Jurkat, Clone E6-1 (cell line): ENCODE measurements at places on chromosomes 4 and X.

- DNase-seq: peak; percentile 79
Measured at GRCh38 chrX:6909396-6909795, 238.1 kb upstream of the STS start.

- DNase-seq: no peak
Measured at GRCh38 chr4:96056346-96056934, 216.5 kb downstream of the PDHA2 start.

DNA sequence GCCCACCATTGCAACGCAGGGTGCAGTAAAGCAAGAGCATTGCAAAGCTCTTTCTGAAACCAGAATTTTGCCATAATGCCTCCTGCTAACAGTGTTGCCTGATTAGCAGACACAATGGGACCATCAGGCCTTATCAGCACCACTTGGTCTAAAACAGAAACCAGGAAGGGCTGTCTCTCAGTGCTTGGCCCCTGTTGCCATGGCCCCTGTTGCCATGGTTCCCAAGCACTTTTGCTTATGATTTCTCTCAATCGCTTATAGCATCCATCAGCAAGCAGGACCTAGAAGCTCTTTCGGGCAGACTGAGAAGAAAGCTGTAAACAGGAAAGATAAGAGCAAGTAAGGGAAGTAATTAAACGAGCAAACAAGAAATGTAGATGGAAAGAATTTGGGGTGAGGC lies 36.8 kb downstream of the RTL5 start:
- DNase-seq: peak; percentile 27

- DNase-seq: no peak
Measured at GRCh38 chr4:155085843-155086530, 122.4 kb upstream of the NPY2R start.

- no peak for DNase-seq
Measured at GRCh38 chrX:142156567-142156966, 48.5 kb downstream of the MAGEC2 start.

DNA sequence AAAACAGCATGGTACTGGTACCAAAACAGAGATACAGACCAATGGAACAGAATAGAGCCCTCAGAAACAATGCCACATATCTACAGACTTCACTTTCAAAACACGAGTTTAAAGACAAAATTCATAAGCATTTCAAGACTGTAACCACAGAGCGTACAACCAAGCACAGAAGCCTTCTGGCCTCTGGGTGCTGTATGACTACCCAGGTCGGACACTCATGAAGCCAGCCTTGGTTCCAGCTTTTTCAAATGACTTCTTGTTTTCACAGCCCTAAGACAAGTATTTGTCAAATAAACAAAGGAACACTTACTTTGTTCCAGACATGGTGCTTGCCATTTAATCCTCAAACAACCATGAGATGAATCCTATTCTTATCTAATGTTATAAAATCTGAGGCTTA lies 536.1 kb upstream of the NR3C2 start:
- no peak for DNase-seq

DNA sequence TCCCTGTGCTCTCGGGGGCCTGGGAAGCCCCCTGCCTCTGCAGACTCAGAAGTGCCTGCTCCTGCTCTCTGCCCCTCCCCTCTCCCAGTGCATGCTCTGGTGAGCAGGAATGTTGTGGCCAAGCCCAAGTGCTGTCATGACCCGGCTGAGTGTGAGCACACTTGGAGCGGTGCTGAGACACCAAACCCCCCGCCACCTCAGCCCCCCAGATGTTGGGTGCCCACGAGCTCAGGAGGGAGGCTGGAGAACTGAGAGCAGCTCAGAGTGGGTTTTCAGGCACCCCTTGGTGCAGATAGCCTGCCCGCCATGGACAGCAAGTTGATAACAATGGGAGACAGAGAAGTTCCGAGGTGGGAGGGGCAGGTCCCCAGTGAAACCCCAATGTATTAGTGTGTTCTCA lies 477.4 kb downstream of the ACTRT1 start:
- no peak for DNase-seq

GRCh38 chr4:154024097-154024694 lies 235.3 kb upstream of the SFRP2 start:
- DNase-seq: peak; percentile 6

- DNase-seq: no peak
Measured at GRCh38 chr4:40190465-40190864, 6.4 kb upstream of the RHOH start.

GRCh38 chr4:143397335-143397734 lies 60.7 kb downstream of the GAB1 start:
- DNase-seq: no peak

- DNase-seq: no peak
Measured at GRCh38 chr4:152220201-152220666, 315.7 kb downstream of the FBXW7 start.

GRCh38 chr4:152247271-152247975 lies 288.5 kb downstream of the FBXW7 start:
- DNase-seq: no peak

GRCh38 chr4:112170451-112170993 lies 25.3 kb downstream of the FAM241A start:
- DNase-seq: no peak

DNA sequence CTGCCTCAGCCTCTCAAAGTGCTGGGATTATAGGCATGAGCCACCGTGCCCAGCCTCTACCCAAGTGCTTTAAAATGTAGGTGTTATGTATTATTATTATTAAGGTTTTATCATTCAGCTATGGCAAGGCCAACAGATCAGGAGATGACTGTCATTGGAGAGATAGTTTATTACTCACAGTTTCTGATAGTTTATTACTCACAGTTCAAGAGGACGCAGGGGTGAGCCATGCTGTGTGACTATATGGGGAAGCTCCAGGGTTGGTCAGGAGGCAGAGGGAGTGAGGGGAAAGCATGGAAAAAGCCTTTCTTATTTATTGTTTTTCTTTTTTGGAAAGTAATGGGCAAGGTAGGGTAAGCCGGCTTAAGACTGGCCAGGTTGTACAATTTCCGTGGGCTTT lies 25.4 kb upstream of the ARSD start:
- DNase-seq: no peak

GRCh38 chr4:95409750-95410149 lies 139.0 kb downstream of the UNC5C start:
- DNase-seq: no peak

DNA sequence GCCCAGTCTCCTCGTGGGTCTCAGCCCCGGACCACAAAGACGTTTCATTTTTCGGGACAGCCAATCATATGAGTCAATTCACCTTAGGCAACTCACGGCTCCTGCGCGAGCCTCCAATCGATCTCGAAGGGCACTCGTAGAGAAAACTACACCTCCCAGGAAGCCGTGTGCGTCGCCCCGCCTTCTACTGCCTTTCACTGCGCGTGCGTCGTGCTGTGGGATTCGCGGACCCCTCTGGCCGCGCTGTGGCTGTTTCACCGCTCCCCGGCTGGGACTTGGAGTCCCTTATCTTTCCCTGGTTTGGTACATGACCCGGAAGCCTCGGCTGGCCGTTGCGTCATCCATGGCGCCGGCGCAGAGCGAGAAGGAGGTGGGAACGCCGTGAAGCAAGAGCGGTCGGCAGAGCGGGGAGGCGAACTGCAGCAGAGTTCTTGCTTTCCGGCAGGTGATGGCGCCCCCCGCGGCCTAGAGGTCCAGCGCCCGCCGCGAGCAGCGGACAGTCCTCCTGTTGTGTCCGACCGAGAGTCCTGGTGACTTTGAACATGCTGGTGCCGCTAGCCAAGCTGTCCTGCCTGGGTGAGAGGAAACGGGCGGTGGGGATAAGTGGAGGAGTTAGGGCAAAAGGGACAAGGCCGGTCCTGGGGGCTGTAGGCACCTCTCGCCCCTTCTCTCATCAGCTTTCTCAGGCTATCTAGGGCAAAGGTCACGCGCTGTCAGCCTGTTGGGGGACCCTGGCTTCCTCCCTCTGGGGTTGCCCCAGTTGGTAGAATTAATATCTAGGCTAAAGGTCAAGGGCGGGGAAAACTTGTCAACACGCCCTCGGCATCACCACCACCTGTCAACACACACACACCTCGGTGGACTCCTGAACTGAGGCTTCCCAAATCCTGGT lies at the start of gene ETFDH:
ETFDH (plus strand) TSS at position 382 of the 892 bp plus-strand sequence; CDS start at position 543, 161 bp downstream.
- DNase-seq: peak; percentile 98

- no peak for DNase-seq
Measured at GRCh38 chr4:187108845-187109244, 385.2 kb upstream of the FAT1 start.

DNA sequence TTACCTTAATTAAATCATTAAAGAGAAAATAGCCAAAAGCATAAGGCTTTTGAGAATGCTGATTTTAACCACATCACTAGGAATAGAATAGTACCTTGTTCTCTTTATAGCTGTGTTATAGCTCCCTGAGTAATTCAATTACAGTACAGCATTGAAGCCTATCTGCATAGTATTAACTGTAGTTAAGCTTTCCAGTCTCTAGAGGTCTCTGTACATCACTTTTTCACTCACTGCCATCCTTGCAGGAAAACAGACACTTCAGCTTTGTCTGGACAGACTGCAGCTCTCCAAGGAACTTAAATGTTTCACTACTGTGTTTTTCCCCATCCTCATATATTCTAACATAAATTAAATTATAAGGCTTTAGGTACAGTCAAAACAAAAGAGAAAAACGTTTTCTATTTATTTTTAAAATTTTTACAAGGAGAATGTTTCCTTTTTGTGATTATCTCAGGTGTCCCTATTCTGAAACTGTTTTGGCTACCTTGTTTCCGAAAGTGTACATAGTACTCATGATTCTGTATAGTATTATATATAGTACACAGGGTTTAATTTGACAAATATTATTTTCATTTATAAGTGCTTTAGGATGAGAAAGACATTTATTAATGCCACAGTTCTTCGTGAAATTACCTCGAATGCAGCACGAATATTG lies 407.9 kb downstream of the PCDH18 start:
- DNase-seq: peak; percentile 21

- DNase-seq: no peak
Measured at GRCh38 chr4:2790583-2791517, 2.0 kb upstream of the SH3BP2 start.

- no peak for DNase-seq
Measured at GRCh38 chrX:2698604-2699003, 7.5 kb downstream of the CD99 start.

DNA sequence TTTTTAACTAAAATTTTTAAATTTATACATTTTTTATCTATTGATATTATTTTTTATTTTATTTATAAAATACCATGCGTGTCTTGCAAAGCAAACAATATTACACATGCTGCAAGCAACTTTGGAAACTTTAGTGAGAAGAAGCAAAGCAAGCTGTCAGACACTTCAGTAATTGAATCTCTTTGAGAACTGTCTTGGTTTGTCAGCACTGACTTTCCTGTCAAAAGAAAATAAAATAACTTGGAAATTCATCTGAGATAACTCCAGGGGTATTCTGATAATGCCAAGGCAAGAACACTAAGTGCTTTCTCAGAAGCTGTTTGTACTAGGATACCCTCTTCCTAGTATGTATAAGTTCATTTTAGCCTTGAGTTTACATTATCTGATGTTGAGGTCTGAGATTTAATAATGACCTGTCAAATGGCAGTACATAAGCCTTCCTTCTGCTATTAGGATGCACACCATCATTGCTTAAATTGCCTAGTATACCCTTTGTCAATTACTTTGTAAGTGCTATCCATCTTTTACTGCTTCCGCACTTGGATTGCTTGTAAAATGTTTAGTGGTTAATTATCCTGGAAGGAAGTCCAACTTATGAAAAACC lies 624.2 kb upstream of the AGA start:
- no peak for DNase-seq

DNA sequence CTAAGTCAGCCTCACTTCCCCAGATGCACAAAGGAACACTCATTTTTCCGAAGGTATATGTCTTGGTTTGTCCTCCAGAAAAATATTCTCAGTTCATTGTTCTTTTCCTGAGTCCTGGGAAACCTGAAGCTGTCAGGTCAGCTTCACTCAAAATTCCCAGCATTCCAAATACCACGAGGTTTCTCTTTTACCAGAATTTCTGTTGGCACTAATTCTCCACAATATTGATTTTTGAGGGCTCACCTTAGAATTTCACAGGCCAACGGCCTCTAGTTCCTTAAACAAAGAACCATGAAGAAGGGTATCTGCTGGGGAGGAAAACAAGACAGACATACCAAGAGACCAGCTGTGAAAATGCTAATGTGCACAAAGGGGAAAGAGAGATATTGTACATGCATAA lies 8.0 kb upstream of the MAGEB5 start:
- no peak for DNase-seq

DNA sequence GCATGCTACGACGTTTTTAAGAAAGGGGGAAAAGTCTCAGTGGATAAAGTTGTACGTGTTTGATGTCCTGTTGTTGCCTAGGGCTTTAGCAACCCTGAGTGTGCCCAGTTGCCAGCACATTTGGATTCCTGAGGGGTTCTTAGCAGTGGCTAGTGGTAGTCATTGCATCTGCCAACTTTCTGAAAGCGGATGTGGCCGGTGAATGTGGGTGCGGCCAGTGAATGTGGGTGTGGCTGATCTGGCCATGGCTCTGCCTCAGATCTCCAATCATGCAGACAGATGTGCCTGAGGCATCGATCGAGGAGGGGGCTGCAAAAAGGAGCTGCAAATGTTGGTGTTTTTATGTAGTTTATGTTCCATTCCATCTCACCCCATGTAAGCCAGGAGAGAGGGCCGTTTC lies 41.5 kb upstream of the FAT1 start:
- no peak for DNase-seq

- DNase-seq: no peak
Measured at GRCh38 chrX:38351346-38351745, 1.1 kb upstream of the OTC start.

DNA sequence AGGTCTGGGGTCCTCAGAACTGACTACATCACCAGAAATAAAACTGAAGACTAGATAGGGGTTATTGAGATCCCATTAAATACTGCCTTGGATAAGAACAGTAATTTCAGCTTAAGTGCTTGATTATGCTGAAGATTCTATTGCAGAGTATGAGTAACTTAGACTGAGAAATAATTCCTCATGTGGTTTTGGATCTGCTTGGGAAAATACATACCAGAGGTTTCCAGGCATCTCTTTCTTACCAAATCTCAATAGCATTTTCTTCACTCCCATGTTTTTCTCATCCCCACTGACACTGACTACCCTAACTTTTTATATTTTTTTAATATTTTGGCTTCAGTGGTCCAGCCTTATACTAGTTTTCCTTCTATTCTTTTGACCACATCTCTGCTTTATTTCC lies 92.0 kb upstream of the TEX13D start:
- DNase-seq: no peak

- DNase-seq: no peak
Measured at GRCh38 chr4:42277291-42277690, 120.0 kb upstream of the SHISA3 start.

DNA sequence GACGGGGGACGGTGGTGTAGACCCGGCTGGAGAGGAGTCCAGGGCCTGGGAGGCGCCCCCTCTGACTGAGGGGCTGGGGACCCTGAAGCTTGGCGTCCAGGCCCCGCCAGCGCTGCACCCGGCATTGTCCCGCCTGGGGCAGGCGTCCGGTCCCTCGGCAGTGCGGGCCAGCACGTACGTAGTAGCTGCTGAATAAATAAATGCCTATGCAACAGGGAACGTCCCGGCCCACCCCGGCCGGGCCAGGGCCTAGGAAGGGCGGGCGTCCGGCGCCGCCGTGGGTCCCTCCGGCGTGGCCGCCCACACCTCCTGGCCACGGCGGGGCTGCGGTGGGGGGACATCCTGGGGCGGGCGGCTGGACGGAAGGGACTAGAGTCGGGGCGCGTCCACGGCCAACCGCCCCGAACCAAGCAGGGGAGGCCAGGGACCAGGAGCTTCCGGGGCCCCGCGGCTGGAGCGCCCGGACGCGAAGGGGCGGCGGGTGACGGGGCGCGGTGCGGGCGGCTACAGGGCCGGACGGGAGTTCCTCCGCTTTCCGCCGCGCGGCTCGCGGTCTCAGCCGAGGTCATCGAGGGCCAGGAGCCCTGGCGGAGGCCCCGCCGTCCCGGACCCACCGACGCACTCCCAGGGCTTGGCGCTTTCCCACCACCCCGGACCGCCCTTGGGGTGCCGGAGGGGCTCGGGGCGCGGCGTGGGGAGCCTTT lies 886 bp upstream of the WWC2 start:
- DNase-seq: no peak
